ENCODE measurements at places on chromosomes 6 and 20.

- no peak for DNase-seq
These were observed 214.3 kb upstream of the MARCKS start for GRCh38 chr6:113642714-113643406.

DNA sequence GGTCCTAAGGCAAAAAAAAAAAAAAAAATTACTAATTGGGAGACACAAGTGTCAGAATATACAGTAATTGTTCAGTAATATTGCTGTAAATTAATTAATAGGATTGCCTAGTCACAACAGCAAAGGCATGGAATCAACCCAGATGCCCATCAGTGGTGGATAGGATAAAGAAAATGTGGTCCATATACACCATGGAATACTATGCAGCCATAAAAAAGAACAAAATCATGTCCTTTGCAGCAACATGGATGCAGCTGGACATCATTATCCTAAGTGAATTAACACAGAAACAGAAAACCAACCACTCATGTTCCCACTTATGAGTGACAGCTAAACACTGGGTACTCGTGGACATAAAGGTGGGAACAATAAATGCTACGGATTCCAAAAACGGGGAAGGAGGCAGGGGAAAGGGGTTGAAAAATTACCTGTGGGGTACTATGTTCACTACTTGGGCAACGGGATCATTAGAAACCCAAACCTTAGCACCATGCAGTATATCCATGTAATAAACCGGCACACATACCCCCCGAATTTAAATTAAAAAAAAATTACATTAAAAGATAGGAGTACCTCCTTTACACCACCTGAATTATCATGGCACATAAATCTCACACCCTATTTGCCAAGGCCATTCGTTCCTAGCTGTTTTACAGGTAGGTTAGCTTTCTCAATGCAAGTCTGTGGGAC, 689 bp upstream of the PFDN4 start:
- no peak for DNase-seq

GRCh38 chr6:139519571-139520031, 145.2 kb upstream of the CITED2 start:
- no peak for DNase-seq

DNA sequence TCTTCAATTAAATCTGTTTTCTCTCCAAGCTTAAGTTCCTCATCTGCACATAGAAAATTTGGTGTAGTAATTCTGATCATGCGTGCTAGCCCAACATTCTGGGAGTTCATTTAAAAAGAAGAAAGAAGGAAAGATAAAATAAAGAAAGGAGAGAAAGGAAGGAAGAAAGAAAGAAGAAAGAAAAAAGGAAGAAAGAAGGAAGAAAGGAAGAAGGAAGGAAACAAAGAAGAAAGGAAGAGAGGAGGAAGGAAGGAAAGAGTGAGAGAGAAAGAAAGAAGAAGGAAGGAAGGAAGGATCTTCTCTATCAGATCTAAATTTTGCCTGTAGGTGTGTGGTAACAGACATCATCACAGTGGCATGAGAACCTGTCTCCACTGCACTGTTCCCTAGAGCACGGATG, 16.2 kb downstream of the SLPI start:
- DNase-seq = no peak

DNA sequence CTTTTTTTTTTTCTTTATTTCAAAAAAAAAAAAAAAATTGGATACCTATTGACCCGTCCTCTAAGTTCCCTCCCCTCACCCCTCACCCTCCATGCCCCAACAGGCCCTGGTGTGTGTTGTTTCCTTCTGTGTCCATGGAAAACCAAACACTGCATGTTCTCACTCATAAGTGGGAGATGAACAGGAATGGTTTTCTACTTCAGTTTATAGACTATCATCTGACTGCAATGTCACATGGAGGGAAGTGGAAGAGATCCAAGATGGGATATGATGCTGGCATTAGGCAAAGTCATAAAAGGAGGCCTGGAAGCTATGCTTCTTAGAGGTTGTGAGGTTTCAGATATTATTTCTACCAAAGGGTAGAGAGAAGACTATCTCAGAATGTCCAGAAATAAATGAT, 237.5 kb downstream of the MAFB start:
- DNase-seq = no peak

- no peak for DNase-seq
These were observed 3.9 kb upstream of the NECAB3 start for GRCh38 chr20:33677991-33678702.

- DNase-seq = no peak
These were observed 7.1 kb upstream of the ABHD16B start for GRCh38 chr20:63854069-63854765.

DNA sequence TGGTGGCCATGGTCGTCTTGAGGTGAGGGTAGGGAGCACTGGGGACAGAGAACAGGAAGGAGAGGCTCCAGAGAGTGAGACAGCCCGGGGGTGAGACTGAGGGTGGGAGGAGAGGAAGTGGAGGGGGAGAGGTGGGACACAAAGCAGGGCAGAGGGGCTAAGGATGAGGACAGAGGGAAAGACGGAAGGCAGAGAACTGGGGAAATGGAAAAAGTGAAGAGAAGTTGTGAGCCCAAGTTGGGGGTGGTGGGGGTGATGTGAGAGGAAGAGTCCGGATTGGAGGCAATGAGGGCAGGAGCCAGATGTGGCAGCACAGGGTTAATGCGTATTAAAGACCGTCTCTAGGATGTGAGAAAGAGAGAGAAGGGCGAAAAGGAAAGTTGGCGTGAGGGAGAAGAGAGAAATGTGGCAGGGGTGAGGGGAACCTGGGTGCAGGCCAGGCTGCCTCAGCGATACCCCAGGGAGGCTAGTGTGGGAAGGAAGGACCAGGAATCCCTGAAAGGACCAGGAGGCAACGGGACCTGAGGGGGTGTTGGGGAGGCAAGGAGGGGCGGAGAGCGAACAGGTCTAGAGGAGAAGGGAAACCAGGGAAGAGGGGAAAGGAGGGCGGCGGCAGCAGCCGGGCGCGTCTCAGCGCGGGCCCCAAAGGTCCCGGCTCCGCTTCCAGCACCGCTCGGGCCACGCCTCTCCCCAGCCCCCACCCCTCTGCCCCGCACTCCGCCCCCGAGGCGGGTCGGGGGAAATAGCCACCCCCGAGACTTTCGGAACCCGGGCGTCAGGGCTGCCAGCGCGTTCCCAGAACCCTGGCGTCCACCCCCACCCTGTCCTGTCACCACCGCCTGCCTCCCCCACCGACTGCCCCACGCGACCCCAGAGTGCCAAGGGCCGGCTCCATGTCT, at the start of gene PPP1R18:
Gene PPP1R18 (minus strand): TSS at position 637 of the 899 bp plus-strand sequence. CDS start 627 bp downstream, at position 10.
- no peak for DNase-seq

- no peak for DNase-seq
These were observed 630 bp downstream of the LIME1 start for GRCh38 chr20:63736893-63737694.

DNA sequence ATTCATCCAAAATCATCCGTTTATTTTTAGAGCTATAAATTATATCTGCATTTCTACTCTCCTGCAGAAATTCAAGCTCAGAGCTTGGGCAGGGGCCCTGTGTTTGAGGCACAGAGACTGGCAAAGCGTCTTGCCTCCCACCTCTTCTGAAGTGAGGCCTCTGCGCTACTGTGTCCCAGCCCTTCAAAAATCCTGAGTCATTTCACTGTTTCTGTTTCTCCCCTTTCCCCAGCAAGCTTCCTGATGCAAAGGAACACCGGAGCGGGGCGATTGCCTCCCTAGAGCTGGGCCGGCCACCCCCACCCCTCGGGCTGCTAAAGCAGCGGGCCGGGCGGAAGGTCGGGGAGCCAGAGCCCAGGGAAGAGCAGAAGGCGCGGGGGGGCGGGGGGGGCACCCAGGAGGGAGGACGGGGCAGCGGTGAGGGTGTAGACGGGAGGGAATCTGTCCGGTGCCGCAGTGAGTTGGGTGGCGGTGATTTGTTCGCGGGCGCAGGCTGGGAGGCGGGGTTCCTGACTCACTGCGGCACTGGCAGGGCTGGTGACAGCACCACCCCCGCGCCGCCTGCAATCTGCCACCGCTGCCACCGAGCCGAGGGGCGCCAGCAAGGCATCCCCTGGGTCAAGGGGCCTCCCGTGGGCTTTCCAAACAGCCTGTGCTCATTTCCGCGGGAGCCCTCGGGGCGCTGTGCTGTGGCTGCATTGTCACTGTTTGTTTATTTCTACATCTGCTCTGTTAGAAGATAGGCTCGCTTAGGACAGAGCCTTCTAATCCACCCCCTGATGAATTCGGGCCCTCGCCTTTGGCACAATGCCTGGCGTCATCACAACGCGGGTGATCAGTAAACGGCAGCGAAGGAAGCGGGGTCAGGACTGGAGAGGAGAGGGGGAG, 46.5 kb upstream of the SNAP25 start:
- no peak for DNase-seq

All from fibroblast of skin of left biceps (primary cell).